ENCODE measurements at places on chromosomes 2 and 18.

GRCh38 chr2:43005245-43005974 is 213.0 kb upstream of the HAAO start:
- DNase-seq, result no peak

GRCh38 chr2:98483257-98483861 is 38.7 kb downstream of the INPP4A start:
- DNase-seq, result no peak

GRCh38 chr18:80159713-80160636 is 50.9 kb downstream of the ADNP2 start:
- no peak for DNase-seq

DNA sequence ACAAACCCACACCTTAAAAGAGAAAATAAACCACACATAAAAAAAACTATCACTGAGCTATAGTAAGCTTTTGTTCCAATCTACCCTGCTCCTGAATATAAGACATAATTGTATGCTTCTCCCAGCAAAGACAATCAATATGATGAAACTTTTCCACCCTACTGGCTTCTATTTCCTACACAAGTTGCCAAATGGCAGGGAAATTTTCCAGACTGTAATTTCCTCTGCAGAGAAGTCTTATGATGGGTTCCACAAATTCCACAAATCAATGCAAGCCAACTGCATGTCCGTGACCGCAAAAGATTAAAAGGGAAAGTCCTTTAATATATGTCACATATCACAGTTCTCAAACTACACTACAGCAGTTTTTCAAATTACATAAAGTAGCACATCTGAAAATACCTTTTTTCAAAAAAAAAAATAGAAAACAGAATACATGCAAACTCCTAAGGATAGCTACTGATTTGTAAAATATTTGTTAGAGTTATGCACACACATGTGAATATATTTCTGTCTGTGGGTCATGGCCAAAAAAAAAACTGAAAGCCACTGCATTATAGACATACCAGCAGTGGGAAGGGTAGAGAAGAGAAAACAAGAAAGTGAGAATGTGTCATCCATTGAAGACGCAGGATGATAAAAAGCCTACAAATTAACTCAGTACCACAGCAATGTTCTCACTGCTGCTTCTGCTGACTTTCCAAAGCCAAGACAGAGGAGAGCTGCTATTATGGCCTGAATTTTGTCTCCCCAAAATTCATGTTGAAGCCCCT is 61.4 kb downstream of the RPL31 start:
- peak; percentile 47 for DNase-seq

- peak; percentile 45 for DNase-seq
Measured at GRCh38 chr2:43478412-43479086, 117.3 kb downstream of the THADA start.

DNA sequence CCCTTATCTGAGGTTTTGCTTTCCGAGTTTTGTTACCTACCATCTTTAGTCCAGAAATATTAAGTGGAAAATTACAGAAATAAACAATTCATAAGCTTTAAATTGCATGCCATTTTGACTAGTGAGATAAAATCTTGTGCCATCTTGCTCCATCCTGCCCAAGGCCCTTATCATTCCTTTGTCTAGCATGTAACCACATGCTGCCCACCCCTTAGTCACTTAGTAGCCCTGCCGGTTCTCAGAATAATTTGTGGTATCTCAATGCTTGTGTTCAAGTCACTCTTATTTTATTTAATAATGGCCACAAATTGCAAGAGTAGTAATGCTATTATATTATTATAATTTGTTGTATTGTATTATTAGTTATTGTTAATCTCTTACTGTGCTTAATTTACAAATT is 36.8 kb upstream of the VPS54 start:
- no peak for DNase-seq

DNA sequence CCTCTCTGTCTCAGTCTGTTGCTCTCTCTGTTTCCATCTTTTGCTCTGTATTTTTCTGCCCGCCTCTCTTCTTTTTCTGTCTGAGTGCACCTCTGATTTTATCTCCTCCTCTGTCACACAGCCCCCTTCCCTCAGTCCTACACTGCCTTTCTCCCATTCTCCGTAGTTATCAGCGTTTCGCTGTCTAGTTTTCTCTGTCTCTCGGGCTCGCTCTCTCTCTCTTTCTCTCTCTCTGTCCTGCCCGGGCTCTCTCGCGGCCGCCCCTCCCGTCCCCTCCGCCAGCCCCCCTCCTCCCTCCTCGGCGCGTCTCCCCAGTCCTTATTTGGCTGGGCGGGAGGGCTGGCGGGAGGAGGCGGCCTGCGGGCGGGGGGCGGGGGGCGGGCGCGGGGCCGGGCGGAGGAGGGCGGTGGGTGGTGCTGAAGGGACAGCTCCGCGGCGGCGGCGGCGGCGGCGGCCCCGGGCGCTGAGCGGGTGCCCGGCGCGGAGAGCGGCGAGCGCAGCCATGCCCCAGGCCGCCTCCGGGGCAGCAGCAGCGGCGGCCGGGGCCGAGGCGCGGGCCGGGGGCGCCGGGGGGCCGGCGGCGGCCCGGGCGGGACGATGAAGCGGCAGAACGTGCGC is at the start of gene KCNK3:
Gene KCNK3 (plus strand): TSS at position 444 of the 618 bp plus-strand sequence. CDS start 154 bp downstream, at position 598.
- DNase-seq, result no peak

DNA sequence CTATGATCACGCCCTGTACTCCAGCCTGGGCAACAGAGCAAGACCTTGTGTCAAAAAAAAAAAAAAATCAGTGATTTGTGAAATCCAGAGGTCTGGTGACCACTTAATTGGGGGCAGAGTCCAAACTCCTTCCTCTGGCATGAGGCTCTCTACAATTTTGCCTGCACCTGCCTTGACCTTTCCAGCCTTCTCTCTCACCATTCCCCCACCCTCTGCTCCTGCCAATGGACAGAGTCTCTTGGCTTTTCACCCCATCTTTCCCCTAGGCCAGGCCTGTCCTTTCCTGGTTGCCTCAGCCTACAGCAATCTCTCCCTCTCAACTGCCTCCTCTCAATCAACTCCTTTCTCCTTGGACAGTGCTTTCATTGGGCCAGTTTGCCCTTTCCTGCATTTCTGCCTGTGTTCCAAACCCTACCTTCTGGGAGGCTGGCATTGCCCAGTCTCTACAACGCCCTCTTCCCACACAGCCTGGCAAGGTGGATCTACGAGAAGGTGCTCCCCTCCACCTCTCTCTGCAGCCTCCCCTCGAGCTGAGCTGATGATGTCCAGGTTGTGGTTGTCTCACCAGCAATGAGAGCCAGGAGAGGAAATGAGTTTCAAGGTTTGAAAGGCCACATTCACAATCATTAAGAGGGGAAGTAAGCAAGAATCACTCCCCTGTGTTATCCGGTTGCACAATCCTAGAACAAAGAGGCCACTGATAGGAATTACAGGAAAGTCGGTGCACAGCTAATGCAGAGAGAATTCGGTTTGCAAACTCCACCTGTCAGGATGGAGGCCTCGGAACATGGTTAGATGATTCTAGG is 39.5 kb upstream of the NPAS2 start:
- no peak for DNase-seq

DNA sequence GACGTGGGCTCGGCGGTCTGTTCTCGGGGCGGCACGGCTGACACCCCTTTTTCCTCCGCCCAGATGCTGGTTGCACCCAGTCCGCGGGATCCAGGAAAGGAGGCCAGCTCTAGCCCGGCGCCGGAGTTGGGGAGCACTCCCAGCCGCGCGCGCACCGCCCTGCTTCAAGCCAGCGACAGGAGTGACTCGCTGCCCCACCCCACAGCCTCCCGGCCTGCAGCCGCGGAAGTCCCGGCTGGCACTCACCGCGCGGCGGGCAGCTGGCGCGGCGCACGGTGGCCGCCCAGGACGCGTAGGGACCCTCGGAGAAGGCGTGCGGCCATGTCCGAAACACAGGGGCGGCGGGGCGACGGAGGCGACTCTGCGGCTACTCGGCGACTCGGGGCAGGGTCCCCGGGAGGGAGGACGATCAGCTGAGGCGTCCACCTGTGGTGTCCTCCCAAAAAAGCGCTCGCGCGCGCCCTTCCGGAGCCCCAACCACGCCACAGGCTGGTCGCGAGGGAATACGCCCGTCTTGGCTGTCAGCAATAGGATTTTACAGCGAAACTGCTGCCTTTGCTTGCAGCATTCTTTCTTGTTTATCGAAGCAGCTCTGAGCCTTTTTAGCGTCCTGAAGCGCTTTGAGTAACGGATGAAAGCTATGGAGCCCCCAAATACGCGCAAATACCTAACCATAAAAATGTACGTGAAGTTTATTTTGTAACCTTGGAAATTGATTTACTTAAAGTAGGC is at the start of gene ACADL:
Gene ACADL (minus strand): TSS at position 507 of the 732 bp plus-strand sequence. CDS start 184 bp downstream, at position 323.
- DNase-seq, result no peak

- no peak for DNase-seq
Measured at GRCh38 chr18:63505566-63506335, 29.0 kb downstream of the SERPINB5 start.

DNA sequence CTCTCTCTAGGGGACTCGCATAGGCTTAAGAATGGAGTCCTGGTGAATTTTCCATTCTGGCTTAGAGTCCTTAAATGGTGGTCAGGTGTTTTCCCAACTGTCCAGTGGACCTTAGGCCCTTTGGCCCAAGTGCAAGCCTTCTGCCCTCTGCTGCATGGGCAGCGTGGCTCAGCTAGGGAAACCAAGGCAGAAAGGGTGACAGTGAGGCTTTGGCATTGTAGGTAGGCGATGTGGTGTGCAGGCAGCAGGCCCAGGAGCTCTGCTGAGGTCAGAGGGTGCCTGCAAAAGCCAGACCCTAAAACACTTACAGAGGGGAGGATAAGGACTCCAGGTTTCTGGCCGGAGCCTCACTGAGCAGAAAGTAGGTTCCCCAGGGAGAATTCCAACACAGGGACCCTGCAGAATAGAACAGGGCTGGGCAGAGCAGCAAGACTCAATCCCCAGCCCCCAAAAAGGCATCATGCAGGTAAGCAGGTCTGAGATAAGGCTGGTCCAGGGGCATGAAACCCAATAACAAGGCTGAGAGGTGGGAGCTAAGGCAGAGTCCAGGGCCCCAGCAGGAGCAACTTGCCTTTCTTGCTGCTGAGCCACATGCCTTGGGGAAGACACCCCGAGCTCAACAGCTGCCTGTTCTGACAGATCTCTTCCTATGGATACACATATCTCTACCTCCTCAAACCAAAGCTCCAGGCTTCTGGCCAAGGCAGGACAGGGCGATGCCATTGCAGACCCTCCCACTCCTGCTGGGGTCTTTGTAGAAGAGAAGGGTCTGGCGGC is 199.7 kb downstream of the TNS1 start:
- DNase-seq, result no peak

- DNase-seq, result no peak
Measured at GRCh38 chr2:217273162-217273561, 413.3 kb upstream of the TNP1 start.

DNA sequence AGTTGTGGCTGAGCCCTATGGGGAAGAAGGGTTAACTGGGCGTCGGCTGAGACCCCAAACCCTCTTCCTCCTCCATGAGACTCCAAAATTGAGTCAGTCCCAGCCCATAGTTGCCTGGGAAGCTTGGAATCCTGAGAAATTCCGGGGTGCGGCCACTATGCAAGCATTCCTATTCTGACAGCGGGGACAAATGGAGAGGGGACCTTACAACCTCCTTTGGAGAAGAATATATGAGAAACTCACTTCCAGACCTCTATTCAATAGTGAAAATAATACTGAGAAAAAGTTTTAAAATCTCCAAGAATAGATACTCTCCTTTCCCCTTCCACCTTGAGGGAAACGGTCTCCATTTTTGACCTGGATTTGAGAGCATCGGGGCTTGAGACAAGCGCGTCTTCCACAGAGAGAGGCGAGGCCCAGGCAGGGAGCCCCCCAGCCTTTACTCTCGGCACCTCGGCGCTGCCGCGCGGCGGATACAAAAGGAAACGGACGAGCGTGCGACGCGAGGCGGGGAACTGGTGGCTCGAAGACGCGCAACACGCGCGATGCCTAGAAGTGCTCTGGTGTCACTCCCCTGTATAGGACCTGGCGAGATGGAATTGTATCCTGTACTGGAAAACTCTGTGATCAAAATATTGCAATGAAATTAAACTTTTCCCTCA is 11.1 kb downstream of the NR4A2 start:
- DNase-seq, result no peak

DNA sequence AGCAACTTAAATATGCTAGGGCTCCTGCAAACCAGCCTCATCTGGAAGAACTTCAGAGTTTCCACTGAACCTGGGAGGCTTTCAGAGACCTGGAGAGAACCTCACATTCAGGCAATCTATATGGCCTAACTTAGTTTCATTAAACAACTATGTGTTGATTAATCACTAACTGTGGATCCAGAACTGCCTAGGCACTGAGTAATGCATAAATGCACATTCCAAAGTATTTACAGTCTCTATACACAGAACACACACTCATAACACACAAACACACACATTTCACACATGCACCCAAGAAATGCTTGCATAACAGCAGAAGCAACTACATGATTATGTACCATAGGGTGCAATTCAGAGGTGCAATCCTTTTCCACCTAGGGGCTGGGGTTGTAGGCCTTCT is 552.8 kb downstream of the BCL11A start:
- DNase-seq, result no peak

GRCh38 chr2:85168942-85169341 is 35.8 kb downstream of the TCF7L1 start:
- no peak for DNase-seq

DNA sequence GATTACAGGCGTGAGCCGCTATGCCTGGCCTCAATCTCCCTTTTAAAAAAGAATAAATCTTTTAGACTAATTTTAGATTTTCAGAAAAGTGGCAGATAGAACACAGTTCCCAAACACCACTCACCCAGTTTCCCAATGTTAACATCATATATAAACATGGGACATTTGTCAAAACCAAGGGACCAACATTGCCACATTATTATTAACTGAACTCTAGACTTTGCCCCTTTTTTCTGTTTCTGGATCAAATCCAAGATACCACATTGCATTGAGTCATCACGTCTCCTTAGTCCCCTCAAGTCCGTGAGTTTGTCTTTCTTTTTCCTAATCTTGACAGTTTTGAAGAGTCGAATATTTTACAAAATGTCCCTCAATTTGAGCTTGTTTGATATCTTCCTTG is 2.4 kb downstream of the C2orf42 start:
- DNase-seq, result no peak

- no peak for DNase-seq
Measured at GRCh38 chr2:74006459-74006858, 21.7 kb downstream of the TET3 start.

All from AG04449 (cell line).